ENCODE measurements at places on chromosomes 12 and 14.
A peak's percentile ranks its signal among the peaks of the same experiment; 100 is the strongest.

DNA sequence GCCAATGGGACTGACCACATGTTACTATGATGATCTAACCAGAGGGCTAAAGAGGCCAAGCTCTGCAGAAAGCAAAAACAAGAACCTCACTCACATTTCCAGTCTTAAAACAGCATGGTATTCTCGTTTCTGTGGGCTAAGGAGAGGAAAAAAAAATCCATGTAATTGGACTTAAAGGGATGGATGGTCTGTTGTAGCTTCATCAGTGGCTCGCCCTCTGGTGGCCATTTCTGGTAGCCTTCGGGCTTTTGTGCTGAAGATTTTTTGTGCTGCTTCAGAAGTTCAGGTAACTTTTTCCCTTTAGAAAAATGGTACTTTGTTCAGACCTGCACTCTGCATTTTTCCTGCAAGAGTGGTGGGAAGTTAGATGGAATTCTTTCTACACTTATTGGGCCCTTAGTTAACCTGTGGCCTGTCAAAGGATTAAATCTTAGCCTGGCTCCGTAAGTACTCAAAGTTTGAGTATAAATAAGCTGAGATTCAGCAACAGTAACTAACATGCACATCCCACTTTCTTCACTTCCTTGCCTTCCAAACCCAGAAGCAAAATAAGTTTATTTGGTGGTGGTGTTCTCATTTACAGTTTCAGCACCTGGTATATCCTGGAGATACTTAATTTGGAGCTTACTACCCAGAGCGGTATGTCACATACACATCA, 22.3 kb downstream of the DCAF4 start:
- peak; percentile 75 for DNase-seq

DNA sequence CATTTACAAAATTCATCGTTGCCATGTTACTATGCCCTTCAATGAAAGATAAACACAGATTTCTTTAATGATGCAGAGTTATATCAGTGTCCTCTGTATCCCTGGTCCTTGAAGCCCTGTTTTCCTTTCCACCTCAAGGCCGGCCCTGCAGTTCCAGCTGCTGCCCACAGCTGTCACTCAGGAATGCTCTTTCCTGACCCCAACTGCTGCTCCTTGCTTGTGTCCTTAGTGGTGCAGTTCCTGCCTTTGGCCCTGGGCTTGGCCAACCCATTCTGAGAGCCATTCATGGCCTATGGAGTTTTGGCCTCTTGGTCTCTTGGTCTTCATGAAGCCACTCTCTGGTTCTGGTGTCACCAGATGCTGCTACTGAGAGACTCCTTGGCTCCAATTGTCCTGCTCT, 93.1 kb downstream of the GAS2L3 start:
- no peak for DNase-seq

DNA sequence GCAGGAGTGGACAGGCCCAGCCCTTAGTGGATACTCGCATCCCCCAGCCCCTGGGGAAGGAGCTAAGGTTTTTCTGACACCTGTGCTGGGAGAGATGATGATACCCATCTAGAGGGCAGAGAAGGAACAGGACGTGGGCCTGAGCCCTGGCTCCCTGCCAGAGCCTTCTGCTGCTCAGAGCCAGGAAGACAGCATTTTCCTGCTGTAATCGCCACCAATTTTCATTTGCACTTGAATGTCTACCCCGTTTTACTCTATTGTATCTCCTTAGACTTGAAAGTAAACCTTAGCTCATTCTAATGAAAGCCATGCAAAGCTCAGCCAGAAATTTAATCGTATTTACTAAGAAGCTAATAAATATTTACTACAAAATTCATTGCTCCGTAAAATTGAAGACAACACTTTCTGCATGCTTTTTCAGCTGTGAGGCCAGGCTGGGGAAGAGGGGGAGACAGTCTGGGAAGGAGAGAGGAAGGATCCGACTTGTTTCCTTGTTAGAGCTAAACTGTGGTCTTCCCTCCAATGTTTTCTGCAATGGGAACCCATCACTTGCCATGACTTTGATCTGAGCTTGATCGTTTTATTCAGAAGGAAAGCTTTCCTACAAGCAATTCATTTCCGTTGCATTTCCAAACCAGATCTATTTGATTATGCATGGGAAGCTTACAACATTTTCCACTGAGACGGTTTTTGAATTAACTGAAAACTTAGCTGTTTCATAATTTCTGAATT, 17.6 kb upstream of the TRAF3 start:
- DNase-seq = peak; percentile 56

DNA sequence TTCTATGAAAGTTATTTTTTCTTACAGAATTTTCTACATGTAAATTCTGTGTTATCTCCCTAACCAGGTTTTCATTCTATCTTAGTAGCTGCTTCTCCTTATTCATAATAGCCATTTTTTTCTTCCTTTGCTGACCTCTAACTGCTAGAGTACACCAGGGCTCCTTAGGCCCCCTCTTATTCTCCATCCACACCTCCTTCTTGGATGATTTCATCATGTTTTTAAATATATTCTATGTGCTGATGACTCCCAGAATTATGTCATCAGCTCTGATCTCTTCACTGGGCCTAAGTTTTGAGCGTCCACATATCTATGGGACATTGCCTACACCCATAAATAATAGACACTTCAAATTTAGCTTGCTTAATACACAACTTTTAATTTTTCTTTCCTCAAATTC, 721.5 kb downstream of the SLC16A7 start:
- DNase-seq = no peak

DNA sequence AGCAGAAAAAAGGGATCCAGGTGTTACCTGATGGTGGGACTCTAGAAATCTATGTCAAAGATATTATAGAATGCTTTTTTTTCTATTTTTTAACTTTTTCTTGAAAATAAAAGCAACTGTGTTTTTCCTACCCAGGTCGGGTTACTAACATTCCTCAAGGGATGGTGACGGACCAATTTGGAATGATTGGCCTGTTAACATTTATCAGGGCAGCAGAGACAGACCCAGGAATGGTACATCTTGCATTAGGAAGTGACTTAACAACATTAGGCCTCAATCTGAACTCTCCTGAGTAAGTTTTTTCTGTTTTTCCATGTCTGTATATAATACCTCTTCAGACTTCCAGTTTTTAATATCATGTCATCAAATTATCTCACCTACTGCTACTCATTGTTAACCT, 27.6 kb upstream of the KCNMB4 start:
- no peak for DNase-seq

DNA sequence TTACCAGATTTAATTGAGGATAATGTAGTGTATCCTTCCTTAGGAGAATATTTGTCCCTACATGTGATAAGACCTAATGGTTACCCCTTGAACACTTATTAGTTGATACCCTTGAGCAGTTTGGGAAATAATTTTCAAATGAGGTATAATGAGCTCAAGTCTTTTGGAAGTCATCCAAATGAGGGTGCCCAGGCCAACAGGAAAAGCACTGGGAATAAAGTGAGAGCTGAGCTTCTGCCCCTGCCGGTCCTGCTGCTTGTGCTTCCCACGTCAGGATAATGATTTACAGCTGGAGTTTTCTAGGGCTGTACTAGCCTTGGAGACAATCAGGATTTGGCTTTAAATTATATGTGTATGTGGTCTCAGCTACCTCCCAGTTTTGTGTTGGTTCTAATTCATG, 178.8 kb upstream of the FRMD6 start:
- DNase-seq = peak; percentile 61

DNA sequence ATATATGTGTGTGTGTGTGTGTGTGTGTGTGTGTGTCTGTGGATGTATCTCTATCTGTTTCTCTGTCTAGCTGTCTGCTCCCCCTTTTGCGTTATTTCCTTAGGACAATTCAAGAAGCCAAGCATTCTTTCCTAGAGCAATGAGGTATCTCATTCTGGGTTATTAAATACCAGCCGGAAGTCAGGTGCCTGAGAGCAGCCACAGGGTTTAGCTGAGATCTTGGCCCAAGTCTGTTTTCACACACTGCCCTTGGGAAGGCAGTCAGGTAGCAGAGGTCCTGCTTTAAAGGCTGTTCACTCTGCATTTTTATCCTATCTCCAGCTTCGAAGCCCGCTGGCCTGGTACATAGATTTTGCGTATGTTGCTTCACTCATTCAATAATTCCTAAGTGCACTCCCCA, 76.8 kb downstream of the TSPAN9 start:
- DNase-seq = no peak

GRCh38 chr14:50822501-50823042, 8.4 kb downstream of the NIN start:
- DNase-seq = no peak

- DNase-seq = no peak
These were observed 269.5 kb downstream of the FBXL14 start for GRCh38 chr12:1324910-1325309.

- no peak for DNase-seq
These were observed 93.6 kb downstream of the TTC7B start for GRCh38 chr14:90722590-90722989.

- peak; percentile 2 for DNase-seq
These were observed 193.8 kb downstream of the TMTC2 start for GRCh38 chr12:82880442-82880901.

GRCh38 chr14:34098045-34098984, 147.4 kb upstream of the EGLN3 start:
- peak; percentile 70 for DNase-seq

GRCh38 chr14:74685921-74686678, 26.8 kb downstream of the AREL1 start:
- no peak for DNase-seq

DNA sequence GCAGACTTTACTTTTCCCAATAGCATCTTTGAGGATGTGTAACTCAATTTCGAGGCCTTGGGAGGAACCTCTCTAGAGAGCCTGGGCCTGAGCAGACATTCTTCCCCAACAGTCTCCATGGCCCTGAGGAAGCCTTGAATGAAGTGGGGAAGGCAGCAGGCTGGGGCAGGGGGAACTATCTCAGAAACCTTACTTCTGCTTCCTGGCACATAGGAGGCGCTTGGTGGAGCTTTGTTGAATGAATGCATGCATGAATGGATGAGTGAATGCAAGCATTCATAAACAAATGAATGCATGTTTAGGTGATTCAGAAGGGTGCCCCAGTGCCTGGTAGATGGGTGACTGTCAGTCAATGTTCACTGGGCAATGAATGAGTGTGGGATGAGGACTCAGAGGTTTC, 58.3 kb downstream of the GALNT16 start:
- DNase-seq = no peak

GRCh38 chr12:127145929-127146789, 1120.8 kb upstream of the TMEM132C start:
- DNase-seq = no peak

DNA sequence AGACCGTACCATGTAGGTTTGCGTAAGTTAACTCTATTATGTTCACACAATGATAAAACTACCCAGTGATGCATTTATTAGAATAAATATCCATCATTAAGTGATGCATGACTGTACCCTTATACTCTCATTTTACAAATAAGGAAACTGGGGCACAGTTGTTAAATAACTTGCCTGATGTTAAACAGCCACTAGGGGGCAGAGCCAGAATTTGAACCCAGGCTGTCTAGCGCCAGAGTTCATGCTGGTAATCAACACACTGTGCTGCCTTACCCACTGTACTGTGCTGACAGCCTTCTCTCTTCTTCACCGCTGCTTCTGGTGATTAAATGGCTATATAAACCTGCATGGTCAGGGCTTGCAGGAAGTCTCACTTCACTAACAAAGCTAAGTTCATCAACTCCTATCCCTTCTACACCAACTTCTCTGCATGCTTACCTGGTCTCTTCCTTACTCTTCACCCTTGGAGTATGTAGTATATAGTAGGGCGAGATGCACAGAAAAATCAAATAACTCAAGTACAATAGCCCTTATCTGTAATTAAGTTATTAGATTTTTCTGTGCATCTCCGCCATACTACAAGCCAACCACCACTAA, 43.6 kb upstream of the APPL2 start:
- DNase-seq = peak; percentile 70
